NCI-H345 (cell line): ENCODE measurements at places on chromosomes 7 and 10.

DNA sequence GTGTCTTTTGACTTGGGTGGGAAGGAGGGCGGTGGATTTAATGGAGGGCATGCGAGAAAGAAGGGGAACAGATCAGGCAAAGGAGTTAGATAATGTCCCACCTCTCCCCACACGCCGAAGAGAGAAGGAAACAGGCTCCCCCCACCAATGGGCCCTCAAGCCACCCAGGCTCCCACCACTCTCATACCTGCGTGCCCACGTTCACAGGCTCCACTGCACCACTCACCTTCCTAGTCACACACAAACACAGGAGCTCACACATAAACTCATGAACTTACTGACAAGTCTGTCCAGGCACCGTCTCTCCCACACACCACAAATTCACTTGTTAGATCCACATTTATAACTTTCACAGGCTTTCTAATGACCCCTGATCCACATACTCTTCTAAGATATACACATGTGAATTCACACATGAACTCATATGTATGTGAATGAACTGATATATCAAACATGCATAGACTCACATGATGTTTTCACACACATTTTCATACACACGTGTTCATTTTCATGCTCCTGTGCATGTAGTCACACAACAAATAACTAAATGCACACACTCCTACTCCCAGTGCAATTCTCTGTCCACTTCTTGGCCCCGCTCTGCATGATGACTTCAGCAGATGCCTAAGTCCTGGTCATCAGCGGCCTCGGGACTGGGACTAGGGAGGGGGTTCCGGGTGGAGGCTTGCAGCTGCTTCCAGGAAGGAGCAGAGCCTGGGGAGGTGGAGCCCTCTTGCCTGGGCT lies 1.5 kb downstream of the LZTS2 start:
- DNase-seq = no peak

GRCh38 chr10:58438340-58438871 lies 53.2 kb downstream of the TFAM start:
- DNase-seq = no peak

- no peak for DNase-seq
Measured at GRCh38 chr7:40425696-40426095, 290.9 kb downstream of the SUGCT start.

- DNase-seq = no peak
Measured at GRCh38 chr10:116741391-116742351, 695 bp downstream of the HSPA12A start.

DNA sequence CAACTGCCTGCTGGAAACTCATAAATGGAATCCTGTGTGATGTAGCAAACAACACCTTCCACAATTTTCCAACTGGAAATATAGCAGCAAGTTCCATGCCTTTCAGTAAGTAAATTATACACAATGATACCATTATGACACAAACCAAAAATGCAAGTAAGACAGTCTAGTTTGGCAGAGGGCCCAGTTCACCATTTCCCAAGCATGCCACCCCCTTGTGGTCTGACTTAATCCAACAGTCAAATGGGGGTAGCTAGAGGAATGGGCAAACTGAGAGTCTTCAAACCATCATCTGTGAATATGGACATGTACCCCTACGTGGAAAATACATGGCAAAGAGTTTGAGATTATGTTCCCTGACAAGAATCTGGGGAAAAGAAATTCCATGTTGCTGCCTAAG lies 137.6 kb upstream of the VWC2 start:
- no peak for DNase-seq

- no peak for DNase-seq
Measured at GRCh38 chr10:84337199-84337598, 8.8 kb downstream of the CCSER2 start.

DNA sequence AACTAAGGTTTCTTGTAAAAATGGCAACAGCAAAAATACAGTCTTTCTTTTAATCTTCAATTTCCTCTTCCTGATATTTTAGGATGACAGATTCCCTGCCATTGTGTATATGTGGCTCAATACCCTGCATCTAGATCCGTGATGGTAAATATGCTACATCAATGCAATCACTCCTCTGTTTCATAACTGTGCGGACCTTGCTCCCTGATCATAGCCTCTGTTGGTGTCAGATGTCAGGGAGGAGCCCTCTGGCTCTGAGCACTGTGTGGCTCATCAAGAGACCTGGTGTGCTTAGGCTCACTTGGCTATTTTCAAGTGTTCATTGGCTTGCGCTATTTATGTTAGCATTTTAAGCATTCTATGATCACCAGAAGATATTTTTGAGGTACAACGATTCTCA lies 33.0 kb upstream of the AGR3 start:
- no peak for DNase-seq

- DNase-seq = no peak
Measured at GRCh38 chr10:25575343-25575742, 358.7 kb upstream of the MYO3A start.

GRCh38 chr10:69642747-69643146 lies 12.7 kb downstream of the FAM241B start:
- no peak for DNase-seq

- DNase-seq = no peak
Measured at GRCh38 chr10:122083478-122084025, 94.6 kb downstream of the TACC2 start.

GRCh38 chr7:141304291-141304690 lies 230.4 kb downstream of the TMEM178B start:
- DNase-seq = no peak

GRCh38 chr10:33966946-33967345 lies 632.5 kb upstream of the NRP1 start:
- DNase-seq = no peak

GRCh38 chr10:6035101-6035834 lies 26.9 kb downstream of the IL2RA start:
- DNase-seq = no peak

- no peak for DNase-seq
Measured at GRCh38 chr10:72588266-72588665, 37.6 kb downstream of the MICU1 start.

DNA sequence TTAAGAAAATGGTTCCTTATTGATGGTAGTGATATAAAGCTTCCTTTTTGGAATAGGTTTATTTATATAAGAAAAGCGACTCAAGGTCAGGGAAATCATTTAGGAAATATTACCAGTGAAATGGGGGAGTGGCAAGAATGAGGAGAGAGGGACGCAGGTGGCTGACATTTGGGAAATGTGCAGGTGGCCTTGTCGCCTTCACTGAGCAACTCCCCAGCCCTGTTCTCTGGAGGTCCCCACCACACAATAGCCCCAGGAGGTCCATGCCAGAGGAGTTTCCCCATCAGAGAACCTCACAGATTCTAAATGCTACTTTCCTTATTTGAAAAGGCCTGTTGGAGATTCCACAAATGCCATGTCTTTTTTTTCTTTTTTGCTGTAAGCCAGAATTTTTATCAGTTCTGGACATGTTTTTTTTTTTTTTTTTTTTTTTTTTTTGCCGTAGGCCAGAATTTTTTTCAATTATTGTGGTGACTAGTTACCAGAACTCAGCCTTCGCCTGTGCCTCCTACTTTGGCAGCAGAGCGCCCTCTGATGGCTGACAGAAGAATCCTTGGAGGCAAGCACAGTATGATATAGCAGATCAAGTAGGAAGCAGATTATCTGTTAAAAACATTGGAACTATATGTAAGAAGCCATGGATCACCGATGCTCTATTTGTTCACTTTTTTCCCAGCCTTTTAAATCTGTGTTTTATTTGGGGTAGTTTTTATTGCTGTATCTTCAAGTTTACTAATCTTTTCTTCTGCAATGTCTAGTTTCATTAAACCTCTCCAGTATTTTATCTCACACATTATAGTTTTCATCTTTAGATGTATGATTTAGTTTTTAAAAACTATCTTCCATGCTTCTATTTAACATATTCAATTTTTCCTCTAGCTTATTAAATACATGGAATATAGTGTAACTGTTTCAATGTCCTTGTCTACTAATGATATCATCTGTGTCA lies 18.6 kb downstream of the OPALIN start:
- peak; percentile 35 for DNase-seq

- DNase-seq = no peak
Measured at GRCh38 chr7:114439581-114439980, 25.0 kb downstream of the FOXP2 start.

DNA sequence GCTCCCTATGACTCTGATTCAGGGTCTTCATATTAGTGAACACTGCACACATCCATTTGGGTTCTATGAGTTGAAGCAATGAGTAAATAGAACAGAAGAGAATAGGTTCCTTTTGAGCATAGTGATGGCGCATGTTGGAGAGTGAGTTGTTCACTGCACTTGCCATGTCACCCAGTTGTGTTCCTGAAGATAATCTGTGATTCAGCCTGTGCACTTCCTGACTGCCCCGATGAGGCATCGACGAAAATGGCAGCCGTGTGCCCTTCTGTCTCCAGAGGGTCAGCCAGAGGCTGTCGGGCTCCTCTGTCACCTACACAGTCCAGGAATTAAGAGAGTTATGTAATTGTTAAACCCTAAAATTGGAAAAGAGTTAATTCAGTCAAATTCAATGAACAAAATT lies 94.7 kb downstream of the GALNT11 start:
- no peak for DNase-seq

GRCh38 chr7:155589001-155589980 lies 42.9 kb upstream of the CNPY1 start:
- no peak for DNase-seq

DNA sequence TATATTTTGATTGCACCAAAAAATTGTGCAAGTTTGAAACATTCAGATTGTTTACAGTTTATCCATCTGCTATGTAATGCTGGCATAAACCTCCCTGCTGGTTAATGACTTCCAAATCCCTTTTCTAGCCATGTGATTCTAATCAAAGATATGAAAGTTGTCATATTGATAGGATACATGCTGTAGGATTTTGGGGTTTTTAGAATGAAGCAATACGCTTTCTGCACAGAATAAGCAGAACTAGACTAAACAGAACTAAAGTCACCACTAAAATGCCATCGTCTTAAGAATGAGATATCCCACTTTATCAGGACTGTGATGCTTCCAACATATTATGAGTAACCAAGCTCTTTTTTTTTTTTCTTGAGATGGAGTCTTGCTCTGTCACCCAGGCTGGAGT lies 856 bp downstream of the SSMEM1 start:
- DNase-seq = no peak

GRCh38 chr7:141673346-141673745 lies 28.6 kb downstream of the DENND11 start:
- no peak for DNase-seq
